ENCODE measurements at places on chromosomes 2 and 18. TPM values are rescaled to one million over a fixed set of nuclear protein-coding genes. Genes with fewer than 3 reads are reported as not detected.

GRCh38 chr2:1567556-1568344 lies 154.5 kb downstream of the TPO start:
- no peak overlapping the region for H3K4me3 ChIP-seq
- no peak for DNase-seq
- no peak overlapping the region for H3K27ac ChIP-seq
- H3K36me3 ChIP-seq: no peaks in the 10 kb centered on the region
- peaks cover 17% of the 10 kb centered on the region for H3K27me3 ChIP-seq
- no peaks in the 10 kb centered on the region for H3K4me1 ChIP-seq

Gene BOLL
- total RNA-seq: not detected

- H3K36me3 ChIP-seq: no peaks in the 10 kb centered on the region
- H3K4me3 ChIP-seq: no peak overlapping the region
- no peak for DNase-seq
- no peaks in the 10 kb centered on the region for H3K27me3 ChIP-seq
Observed at GRCh38 chr18:42330296-42330695, 375.3 kb downstream of the PIK3C3 start.

Gene CETN1
- not detected for total RNA-seq

DNA sequence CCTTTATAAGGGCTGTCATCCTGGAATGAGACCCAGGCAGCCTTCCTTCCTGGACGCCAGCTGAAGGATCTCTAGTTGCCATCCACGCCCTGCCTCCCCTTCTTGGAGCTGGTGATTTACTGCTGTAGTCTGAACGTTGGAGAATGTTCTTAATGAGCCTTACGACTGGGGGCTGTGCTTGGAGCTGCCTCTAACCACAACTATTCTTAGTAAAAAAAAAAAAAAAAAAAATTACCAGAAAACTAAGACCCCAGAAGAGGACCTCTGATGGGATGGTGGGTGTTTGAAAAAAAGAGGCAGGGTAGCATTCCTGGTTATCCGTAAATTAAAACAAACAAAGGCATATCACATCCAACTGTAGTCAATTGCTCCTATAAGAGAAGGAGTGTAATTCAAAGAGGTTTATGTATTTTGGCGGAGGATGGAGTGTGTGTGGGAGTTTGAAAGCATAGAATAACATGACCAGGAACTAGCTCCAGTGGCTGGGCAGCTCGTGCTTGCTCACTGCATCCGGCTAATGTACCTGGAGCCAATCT lies 105.4 kb downstream of the QPCT start:
- no peak overlapping the region for H3K4me3 ChIP-seq
- DNase-seq: no peak
- H3K27ac ChIP-seq: no peak overlapping the region
- no peaks in the 10 kb centered on the region for H3K27me3 ChIP-seq

DNA sequence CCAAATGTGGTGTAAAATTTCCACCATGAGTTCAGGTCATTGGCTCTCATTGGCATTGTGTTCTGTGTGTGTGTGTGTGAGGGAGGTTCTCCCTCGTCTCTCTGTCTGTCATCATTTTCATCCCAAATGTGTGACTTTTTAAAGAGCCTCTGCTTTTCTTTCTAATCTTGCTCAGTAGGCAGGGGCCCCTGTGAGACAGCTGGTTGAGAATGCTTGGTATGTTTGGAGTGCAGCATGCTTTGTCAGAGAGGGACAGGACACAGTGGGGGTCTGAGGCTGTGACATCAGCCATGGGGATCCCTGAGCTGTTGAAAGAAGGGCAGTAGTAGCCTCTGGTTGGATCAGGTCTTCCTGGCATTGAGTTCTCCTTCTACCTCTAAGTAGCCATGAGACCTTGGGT lies 10.6 kb downstream of the PTPRM start:
- no peak for DNase-seq
- no peaks in the 10 kb centered on the region for H3K27me3 ChIP-seq
- no peaks in the 10 kb centered on the region for H3K36me3 ChIP-seq
- H3K27ac ChIP-seq: no peak overlapping the region

DNA sequence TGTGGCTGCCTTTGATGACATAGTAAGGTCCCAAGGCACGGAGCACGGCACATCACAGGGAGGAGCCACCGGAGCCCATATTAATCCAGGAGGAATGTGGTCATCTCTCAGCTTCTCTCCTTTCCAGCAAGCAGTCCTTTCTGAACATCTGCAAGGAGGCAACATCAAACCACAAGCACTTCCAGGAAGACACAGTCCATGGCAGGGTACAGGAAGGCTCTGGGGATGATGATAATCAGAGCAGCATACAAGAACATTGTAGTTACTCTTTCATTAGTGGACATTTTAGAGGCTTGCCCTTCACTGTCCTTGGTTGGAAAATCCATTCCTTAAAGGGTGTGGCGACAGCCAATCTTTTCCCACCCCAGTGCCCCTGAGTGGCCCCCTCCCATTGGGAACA lies 31.1 kb downstream of the YPEL5 start:
- no peaks in the 10 kb centered on the region for H3K4me1 ChIP-seq
- no peak overlapping the region for H3K4me3 ChIP-seq
- DNase-seq: no peak
- no peaks in the 10 kb centered on the region for H3K36me3 ChIP-seq
- no peaks in the 10 kb centered on the region for H3K27me3 ChIP-seq

- H3K36me3 ChIP-seq: no peaks in the 10 kb centered on the region
- no peaks in the 10 kb centered on the region for H3K4me1 ChIP-seq
- no peaks in the 10 kb centered on the region for H3K27me3 ChIP-seq
- H3K27ac ChIP-seq: no peak overlapping the region
- no peak overlapping the region for H3K4me3 ChIP-seq
Observed at GRCh38 chr2:150589681-150590080, 102.2 kb upstream of the RND3 start.

DNA sequence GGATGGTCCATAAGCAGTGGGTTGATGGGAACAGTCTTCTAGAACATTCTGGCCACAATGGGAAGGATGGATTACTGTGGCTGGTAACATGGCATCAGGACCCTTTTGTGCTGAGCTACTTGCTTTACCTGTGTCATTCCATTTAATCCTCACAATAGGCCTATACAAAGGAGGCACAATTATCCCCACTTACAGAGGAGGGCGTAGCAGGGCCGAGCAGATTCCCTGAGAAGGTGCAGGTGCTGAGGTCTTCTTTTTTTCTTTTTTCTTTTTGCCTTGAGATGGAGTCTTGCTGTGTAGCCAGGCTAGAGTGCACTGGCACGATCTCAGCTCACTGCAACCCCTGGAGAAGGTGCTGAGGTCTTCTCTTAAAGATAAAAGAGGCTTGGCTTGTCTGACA lies 6.7 kb upstream of the LRRC30 start:
- no peaks in the 10 kb centered on the region for H3K4me1 ChIP-seq
- no peak overlapping the region for H3K27ac ChIP-seq
- no peaks in the 10 kb centered on the region for H3K36me3 ChIP-seq
- no peak for DNase-seq
- H3K27me3 ChIP-seq: no peaks in the 10 kb centered on the region

DNA sequence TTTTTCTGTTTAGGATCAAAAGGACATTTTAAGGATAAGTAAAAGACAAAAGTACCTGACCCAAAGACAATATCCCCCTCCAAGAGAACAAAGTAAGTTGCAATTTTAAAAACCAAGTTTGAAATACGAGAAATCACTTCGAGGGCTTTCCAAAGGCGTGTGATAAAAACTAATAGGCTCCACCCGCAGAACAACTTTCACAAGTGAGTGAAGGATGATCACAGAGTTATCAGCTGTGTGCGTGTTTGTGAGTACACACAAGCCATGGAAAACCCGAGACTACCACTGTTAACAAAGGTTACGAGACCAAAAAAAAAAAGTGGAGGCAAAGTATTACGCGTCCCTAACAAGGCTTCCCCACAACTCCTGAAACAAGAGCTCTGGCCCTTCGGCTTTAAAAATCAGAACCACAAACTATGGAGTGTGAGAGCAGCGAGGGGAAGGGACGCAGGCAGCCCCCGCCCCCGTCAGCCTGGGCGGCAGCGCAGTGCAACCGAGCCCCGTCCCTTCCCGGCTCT lies 719 bp downstream of the SMAD2 start:
- peaks cover 25% of the 10 kb centered on the region for H3K4me1 ChIP-seq
- no peaks in the 10 kb centered on the region for H3K36me3 ChIP-seq
- H3K27me3 ChIP-seq: no peaks in the 10 kb centered on the region
- peak overlapping the region; percentile 97 for H3K27ac ChIP-seq

Data from HCT116 (cell line).